ENCODE measurements at places on chromosomes 1 and 21.

- no peak for DNase-seq
These were observed 101.6 kb upstream of the PALMD start for GRCh38 chr1:99544328-99544727.

DNA sequence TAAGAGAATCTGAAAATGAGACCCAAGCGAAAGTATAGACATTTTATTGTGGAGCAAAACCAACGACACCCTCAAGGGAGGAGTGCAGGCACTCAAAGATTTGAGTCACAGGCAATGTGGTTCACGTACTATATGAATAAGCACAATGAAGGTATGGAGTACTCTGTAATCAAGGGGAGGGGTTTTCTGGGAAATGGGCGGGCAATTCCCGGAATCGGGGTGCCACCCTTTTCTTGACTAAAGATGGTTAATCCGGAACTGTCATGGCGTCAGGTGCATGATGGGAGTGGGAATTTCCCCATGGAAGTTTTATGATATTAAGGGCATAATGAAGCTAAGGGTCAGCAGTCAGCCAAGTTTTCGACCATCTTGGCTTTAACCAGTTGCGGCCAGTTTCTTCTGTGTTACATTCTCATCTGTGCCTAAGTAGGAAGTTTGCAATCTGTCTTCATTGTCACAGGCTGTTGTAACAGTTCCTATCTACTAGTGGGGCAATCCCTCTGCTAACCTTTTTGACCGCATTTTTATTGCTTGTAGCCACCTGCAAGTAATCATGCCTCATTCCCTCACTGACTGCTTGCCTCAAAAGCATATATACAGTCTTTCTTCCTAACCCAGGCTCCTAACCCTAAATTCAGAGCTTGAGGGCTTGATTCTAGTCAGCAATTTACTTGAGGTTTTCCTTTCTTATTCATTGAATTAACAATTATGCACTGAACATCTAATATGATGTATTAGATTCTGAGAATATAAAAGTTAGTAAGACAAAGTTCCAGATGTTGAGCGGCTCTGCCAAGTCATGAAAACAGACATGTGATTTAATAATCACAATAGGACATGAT is 775 bp upstream of the AIM2 start:
- DNase-seq, result peak; percentile 80

- DNase-seq, result no peak
These were observed 136.9 kb downstream of the DUSP10 start for GRCh38 chr1:221604948-221605347.

GRCh38 chr1:185450917-185451316 is 133.9 kb upstream of the IVNS1ABP start:
- DNase-seq, result no peak

- DNase-seq, result no peak
These were observed 32.9 kb downstream of the SERINC2 start for GRCh38 chr1:31445951-31446350.

GRCh38 chr1:5994713-5995621 is 2.7 kb upstream of the NPHP4 start:
- DNase-seq, result peak; percentile 64

- no peak for DNase-seq
These were observed 119.1 kb downstream of the USP25 start for GRCh38 chr21:15848634-15849560.

GRCh38 chr21:39834543-39834942 is 32.7 kb upstream of the PCP4 start:
- no peak for DNase-seq

GRCh38 chr1:94296018-94296417 is 58.6 kb upstream of the ARHGAP29 start:
- DNase-seq, result no peak

GRCh38 chr1:94698759-94699502 is 121.2 kb upstream of the SLC44A3 start:
- no peak for DNase-seq

DNA sequence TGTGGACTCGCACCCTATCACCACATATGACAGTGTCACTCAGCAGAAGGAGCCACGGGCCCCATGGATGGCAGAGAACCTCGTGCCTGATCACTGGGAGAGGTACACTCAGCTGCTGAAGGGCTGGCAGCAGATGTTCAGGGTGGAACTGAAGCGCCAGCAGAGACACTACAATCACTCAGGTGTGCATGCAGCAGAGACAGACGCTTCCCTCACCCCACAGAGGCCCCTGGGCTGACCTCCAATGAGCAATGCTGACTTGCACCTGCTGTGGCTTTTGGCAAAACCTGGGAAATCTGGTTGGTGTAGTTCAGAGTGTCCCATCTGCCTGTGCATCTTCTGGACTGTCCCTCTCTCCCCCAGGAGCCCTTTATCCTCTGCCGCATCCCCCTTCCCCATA is 51.9 kb downstream of the KIAA1614 start:
- DNase-seq, result no peak

DNA sequence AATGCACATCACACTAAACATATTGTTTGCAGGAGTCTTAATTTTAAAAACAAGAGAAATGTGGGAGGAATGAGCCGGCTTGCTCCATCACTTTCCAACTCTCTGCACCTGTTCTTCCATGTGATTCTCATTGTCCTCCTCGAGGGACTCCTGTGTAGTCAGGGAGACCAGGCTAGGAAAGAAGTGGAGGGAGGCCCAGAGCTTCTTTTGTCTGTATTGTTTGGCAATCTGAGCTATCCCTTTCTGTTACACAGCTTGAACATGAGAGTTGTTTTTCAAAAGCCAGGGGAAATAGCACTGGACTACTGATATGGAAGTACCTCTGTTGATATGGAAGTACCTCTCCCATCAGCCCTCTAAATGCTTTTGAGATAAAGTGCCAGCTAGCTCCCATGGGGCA is 18.8 kb upstream of the LRRC8D start:
- no peak for DNase-seq

All from activated gamma-delta T cell treated with Interleukin-2 at 50 U/mL for 16 hours (primary cell).